ENCODE measurements at places on chromosomes 5 and 9.

GRCh38 chr5:88673253-88674105, 209.5 kb downstream of the MEF2C start:
- DNase-seq, result no peak

DNA sequence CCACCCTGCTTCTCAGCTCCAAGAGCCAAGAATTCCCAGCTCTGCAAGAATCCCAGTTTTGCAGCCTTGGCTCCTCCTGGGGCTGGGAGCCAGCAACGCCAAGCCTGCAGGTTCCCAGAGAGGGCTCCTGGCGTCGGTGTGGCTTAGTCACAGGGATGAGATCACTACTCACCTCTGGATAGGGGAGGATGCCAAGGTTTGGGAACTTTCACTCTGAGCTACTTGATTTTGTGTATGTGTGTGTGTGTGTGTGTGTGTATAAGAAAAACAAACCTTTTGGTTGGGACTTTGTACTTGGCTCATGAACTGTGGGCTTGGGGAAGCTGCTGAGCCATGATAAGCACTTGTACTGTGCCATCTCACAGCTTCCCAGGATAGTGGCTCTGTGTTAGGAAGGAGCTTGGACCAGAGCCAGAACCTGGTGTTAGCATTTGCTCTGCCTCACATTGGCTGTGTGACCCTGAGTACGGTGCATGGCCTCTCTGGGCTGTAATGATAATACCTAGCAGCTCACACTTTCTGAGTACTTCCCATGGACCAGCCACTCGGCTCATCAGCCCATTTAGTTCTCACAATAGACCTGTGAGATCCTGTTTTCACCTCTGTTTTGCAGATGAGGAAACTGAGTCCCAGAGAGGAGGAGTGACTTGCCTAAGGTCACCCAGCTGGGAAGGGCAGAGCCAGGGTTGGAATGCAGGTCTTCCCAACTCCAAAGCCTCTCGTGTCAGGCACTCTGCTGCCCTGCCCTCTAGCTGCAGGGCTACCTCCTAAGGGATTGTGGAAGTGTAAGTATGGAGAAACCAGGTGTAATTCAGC, 41.4 kb upstream of the DAB2IP start:
- DNase-seq, result no peak

GRCh38 chr5:91272858-91273257, 110.3 kb downstream of the ARRDC3 start:
- DNase-seq, result no peak

GRCh38 chr5:139708877-139709581, 60.9 kb downstream of the CXXC5 start:
- no peak for DNase-seq

- no peak for DNase-seq
Observed at GRCh38 chr5:68818057-68818695, 275.6 kb upstream of the SLC30A5 start.

DNA sequence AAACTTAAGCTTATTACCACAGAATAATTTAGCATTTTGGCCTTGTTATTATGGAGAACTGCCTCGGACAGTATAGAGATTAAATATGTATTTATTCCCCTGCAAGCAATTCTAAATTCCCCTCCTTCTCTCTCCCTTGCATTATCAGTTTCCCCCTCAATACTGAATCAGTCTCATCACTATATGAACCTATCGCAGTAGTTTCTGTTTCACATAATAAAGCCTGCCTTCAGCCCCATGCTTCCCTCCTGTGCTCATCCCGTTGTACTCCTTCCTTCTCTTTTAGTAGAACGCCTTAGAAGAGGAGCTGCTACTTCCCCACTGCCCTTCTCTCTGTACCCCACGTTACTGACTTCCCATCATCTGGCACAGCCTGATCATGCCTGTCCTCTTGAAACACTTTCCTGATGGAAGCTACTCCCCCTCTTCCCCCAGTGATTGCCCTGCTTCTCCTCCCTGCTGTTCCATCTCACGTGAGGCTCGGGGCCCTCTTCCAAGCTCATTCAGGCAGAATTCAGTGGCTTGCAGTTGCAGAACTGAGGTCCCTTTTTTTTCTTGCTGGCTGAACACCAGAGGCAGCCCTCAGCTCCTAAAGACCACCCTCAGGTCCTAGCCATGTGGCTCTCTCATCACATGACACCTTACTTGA, 93.4 kb downstream of the PPIC start:
- DNase-seq, result no peak

DNA sequence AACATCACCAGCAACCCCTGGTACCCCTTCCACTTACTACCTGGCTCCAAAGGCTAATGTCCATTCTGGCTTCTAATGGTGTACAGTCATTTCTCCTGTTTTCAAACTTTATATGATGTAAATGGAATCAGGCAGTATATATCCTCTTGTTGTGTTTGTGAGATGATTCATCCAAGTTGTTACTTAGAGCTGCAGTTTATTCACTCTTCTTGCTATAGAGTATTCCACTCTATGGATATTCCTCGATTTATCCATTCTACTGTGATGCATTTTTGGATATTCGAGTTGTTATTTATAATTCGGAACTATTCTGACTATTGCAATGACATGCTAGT, 32.4 kb downstream of the IRF1 start:
- no peak for DNase-seq

DNA sequence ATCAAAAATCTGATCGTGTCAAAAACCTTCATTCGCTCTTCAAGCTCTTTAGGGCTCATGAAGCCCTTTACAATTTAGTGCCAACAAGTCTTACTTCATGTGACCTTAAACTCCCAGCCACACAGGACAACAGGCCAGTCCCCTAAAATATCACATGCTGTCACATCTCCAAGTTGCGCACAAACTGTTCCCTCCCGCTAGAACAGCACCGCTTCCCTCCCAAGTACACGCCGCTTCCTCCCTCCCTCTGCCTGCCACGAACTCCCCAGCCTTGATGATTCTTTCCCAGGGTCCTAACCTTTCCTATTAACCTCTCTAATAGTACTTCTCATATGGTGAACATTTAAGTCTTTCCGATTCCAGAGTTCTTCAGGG, 91.2 kb downstream of the TLE1 start:
- DNase-seq, result no peak

GRCh38 chr5:32585122-32585445, 273 bp upstream of the SUB1 start:
- DNase-seq, result no peak

- no peak for DNase-seq
Observed at GRCh38 chr9:31034311-31034710, 1350.1 kb upstream of the ACO1 start.

DNA sequence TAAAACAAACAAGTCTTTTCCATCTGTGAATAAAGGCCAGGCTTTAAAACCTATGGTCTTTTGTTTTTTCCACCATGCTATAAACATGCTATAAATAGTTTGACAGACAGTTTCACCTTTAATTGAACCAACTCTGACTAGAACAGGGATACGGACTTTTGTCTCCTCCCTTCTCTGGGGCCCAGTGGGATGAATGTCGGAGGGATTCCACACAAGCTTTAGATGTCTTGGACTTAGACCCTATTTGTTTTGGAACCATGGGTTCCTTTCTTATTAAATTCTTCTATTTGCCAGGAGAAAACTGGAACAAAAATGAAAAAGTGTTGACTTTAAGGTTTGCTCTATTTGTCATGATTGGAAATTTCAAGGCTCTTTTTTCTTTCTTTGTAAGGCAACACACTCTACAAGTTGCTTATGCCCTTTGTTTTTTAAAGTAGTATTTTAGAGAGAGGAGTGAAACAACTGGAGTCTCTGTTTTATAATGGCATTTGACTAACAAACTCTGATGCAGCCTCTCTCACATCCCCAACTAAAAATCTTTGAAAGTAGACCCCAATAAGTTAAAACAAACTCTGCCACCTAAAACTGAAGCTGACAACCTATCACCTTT, 145.3 kb downstream of the MLLT3 start:
- DNase-seq, result no peak

- DNase-seq, result no peak
Observed at GRCh38 chr5:82396396-82396795, 118.2 kb upstream of the RPS23 start.

DNA sequence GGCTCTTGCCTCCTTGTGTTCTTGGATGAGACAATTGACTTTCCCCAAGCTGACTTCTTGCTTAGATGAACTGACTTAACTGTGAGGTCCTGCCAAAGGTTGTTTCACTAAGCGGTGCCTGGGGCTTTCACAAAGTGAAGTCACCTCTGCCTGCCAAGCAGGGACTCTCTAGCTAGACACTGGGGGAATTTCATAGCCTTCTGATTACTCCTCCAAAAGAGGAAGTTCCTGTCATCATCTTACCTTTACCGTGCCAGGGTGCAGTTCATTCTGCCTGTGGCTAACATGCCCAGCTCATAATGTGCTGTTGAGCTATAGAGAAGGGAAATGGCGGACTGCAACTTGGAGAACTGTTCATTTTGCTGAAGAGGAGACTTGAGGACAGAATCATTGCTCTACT, 472.0 kb upstream of the WWC1 start:
- no peak for DNase-seq

- no peak for DNase-seq
Observed at GRCh38 chr9:119758241-119758640, 389.0 kb upstream of the BRINP1 start.

DNA sequence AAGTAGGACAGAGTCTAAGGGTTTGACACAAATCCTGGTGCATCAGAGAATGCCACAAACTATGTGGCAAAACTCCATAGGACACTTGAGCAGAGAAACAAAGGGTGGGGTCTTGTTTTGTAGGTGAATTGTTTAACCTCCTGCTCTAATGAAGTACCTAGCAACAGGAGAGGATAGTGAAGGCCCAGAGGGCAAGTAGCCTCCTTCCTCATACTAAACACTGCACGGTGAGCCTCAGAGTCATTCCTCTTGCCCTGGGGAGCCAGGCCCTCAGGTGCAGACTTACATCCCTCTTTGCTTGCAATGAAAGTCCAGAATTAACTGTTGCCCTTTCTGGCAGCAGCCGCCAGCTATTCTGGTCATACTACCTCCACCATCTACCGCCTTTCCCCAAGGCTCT, 166.1 kb downstream of the DROSHA start:
- DNase-seq, result no peak

DNA sequence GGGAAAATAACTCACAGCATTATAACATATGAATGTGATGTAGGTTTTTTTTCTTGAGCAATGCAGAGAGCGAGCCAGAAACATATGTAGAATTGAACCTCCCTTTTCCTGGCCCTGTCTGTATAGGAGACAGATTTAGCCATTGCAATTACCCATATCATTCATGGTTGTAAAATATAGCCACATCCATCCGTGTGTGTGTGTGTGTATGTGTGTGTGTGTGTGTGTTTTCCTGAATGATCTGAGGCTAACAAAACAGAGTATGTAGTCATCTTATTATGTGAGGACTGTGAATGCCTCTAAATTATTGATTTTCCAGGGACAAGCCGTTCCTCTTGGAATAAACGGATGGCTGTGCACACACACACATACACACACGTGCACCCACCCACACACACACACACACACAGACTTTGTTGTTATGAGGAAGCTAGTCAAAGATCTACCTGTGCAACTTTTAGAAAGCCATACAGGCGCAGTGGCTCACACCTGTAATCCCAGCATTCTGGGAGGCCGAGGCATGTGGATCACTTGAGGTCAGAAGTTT, 11.7 kb upstream of the DENND1A start:
- no peak for DNase-seq

- DNase-seq, result no peak
Observed at GRCh38 chr9:14520341-14520740, 172.9 kb downstream of the ZDHHC21 start.

DNA sequence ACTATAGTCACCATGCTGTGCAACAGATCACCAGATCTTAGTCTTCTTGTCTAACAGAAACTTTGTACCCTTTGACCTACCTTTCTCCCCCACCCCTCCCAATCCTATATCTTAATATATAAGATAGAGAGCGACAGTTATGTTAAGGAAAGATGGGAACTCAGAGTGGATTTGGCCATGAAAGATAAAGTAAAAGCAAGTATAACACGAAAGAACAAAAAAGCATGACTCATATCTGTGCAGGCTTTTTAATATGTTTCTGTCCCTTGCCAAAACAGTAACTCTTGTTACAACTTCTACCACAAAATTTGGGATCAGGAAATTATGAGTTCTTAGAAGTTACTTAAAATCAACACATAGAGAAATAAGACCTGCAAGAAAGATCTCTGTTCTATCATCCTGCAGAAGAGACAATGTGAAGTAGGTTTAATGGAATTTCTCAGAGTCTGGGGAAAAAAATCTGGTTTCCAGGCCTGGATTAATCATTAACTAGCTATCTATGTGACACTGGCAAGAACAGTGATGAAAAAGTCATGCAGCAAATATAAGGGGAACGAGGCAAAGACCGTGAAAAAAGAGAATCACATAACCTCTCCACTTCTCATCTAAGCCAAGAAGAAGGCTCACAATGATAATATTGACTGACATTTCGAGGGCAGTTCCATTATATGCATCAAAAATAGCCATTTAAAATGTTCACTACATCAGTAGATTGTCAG, 18.6 kb downstream of the BAAT start:
- DNase-seq, result no peak

- no peak for DNase-seq
Observed at GRCh38 chr5:136202469-136203205, 9.7 kb upstream of the SMIM32 start.

DNA sequence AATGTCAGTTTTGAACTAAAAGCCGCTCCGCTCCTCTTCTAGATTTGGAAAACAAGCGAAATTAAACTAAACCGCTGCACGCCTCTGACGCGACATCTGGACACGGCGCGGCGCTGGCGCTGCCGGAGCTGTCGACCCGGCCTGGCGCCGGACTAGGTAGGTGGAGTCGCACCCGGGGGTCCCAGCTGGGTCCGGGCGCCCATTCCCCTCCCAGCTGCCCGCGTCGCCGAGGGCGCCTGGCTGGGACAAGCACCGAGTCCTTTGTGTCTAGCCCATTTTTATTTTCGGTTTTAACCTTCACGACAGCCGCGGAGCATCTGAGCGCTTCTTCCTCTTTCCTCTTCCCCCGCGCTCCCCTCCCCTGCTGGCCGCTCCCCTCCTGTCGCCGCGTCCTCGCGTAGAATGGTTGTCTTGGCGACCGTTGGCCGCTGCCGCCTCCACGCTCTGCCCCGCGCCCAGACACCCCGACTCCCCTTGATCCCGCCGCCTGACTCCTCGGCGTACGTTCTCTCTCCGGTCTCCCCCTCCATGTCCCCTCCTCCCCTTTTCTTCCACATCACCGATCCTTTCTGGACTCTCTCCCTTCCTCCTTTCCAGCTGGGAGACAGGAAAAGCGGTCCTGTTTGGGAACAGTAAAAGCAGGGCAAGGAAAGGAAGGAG, 545 bp downstream of the CDKN2B-AS1 start:
- DNase-seq, result no peak

DNA sequence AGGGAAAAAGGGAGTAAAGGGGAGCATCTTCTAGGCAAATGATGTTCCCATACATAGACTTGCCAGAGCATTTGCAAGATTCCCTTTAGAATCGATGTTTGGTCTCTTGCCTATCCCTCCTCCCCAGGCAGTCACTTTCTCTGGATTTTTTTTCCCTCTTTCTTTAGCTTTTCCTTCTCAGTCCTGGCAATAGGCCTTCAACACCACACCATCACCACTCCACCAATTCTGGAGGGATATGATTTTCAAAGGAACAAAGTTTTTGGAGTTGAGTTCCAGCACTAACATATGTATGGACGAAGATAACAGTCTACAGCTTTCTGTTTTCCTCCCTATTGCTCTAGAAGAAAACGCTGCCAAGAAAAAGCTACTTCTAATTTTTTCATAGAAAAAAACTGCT, 377.4 kb downstream of the PDE4D start:
- no peak for DNase-seq
